ENCODE measurements at places on chromosomes 7 and 10. TPM values are rescaled to one million over a fixed set of nuclear protein-coding genes. Genes with fewer than 3 reads are reported as not detected.

DNA sequence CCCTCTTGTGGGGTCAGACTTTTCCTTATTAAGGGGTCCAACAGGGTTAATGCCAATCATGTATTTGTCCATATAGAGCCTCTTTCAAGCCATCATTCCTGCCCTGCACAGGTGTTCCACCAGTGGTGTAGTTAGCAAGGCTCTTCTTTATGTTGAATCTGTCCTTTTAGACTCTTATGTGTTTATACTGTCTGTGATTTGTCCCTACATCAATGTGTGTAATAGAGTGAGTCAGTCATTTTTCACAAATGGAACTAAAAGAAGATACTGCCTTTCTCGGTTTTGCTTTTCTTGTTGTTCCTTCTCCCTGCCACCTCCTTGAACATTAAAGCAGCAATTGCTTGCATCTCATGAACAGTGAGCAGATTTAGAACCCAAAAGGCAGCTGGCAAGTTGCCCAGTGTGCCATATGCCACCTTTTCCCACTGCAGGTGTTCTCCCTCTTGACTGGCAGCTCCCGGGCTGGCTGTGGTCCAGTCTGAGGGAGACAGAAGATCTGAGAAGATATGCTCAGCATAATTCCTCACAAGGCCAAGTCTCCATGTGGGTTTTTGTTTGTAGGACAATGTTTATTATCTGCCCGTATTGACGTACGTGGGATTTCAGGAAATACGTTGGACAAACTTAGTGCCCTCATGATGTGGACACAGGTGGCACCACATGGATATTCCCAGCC lies 154.1 kb downstream of the LHFPL3 start:
- no peak for DNase-seq

DNA sequence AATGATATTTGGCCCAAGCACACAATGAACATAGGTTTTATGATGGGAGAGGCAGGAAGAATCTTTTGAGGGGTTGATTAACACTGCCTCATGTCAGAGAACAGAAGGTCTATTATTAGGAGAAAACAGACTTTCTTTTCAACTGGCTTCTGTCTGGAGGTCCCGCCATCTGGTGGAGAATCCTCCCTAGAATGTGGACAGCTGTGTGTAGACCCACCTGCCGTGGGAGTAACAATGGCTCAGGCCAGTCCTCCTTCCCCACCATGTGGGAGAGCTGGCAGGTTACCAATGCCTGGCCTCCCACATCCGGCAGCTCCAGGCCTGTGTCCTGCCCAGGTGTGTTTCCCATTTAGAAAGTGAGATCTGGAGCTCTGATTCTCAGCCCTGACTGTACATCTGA lies 70.4 kb upstream of the AOAH start:
- peak; percentile 49 for DNase-seq

DNA sequence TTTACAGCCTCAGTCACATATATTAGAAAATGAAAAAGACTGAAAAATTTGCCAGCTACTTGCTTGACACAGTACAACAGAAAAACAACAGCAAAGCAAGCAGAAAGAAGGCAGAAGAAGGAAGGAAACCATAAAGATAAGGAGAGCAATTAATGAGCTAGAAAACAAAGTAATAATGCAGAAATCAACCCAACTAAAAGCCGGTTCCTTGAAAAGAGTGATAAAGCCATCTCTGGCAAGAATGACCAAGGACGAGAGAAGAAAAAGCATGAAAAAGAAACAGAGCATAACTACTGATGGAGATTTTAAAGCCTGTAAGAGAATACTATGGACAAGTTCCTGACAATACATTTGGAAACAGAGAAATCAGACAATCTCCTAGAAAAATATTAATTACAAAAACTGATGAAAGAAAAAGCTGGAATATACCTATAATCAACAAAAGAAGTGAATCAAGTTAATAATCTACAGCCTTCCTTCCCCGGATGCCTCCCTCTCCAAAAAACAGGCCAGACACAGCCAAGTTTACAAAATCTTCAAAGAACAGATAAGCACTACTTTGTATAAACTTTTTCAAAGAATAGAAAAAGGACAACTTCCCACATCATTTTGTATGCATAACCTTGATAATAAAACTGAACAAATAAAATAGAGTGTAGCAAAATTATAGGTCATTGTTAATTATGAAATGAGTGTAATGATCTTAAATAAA lies 204.0 kb downstream of the BAMBI start:
- DNase-seq = no peak

- DNase-seq = peak; percentile 73
Observed at GRCh38 chr7:55641811-55642210, 69.5 kb upstream of the VOPP1 start.

The TFAM gene
- 102 TPM for total RNA-seq

The EPDR1 gene
- 0.54 TPM for total RNA-seq

The HOXA11 gene
- not detected for total RNA-seq

Data from activated CD4-positive, alpha-beta T cell treated with anti-CD3 and anti-CD28 coated beads, Interleukin-2, amount 10 ng/mL, durations not matched to agents 24 days and 14 days (primary cell).